ENCODE measurements at places on chromosomes 1 and 21.

DNA sequence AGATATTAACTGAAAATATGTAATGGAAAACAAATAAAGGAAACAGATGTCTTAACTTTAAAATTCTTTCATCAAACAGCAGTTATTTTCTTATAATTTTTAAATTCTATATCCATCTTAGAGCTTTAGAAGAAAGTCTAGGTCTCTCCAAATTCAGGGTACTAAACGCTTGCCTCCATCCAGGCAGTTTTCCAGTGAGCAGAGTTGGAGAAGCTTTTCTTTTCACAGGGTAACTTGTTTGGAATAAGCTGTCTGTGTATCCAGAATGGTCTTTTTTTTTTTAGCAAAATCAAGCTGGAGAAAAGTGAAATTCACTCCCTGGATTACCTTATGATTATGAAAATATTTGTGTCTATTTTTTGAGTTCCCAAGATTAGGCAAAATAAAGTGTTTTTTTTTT is 88.6 kb downstream of the DDAH1 start:
- no peak for DNase-seq

- DNase-seq = no peak
Observed at GRCh38 chr21:33650230-33650629, 7.9 kb downstream of the ITSN1 start.

- DNase-seq = no peak
Observed at GRCh38 chr1:178973652-178974101, 52.0 kb upstream of the FAM20B start.

- no peak for DNase-seq
Observed at GRCh38 chr1:145707183-145707867, at the start of gene PDZK1. Gene PDZK1 (minus strand): TSS chr1:145707368. CDS start chr1:145688021, 19,347 bp downstream.

DNA sequence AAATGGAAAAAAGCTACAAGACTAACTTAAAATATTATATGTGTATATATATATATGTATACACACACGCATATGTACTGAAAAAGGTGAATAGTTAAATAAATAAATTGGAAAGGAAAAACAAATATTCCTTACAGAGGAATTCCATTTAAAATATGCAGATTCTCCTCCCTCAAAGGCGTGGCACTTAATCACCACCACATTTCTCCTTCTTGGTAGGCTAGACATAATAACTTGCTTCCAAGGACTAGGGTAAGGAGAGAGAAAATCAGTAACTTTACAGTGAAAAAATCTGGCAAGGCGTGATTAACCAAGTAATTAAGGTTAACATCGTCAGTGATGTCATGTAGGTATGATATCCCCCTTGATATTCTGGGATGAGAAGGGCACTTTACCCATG is 84.0 kb upstream of the USP25 start:
- DNase-seq = no peak

DNA sequence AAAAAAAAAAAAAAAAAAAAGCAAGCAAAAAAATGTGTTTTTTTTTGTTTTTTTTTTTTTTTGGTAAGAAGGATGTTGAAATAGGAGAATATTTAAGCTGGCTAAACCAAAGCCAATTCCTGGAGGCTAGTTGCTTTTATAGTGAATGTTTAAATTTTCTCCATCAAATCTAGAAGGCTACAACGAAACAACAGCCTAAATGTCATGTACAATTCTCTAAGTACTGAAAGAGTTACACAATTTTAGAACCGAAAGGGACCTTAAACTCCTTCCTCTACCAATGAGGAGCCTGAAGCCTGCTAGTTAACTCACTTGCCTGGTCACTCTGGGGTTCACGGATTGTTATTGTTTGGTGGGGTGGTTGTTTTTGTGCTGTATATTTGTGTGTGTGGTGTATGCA is 3.5 kb downstream of the WLS start:
- DNase-seq = no peak

DNA sequence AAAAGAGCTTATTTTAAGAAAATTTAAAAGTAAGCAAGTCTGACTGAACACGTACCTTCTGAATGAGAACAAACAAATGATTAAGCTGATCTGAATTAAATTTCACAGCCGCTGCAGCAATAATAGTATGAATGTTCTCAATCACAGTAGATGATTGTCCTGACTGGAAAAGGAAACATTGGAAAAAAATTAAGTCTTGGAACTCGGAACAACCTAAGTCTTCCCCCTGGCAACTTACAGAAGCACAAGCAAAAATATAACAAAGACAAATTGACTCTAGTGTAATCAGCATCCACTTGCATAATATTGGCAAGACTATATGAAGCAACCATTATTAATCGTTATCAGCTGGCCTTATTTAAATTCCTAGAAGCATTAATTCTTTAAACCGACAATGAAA is 60.5 kb downstream of the USP24 start:
- no peak for DNase-seq

GRCh38 chr1:39195166-39196111 is 9.1 kb upstream of the MACF1 start:
- no peak for DNase-seq

DNA sequence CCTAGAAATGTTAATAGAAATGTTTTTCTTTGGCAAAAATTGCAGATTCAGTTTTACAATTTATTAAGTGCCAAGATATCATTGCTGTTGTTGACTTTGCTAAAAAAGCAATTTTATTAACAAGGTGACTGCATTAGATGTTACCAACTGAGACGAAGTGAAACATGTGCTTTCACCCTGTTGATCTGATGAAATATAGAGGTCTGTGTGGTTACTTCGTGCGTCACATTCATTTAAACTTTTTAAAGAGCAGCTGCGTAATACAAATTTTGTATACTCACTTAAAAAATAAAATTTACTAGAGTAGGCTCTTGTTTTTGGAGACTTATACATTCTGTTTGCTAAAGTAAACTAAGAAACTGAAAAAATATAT is 465.7 kb downstream of the USP25 start:
- no peak for DNase-seq

GRCh38 chr1:119773711-119774241 is 5.1 kb upstream of the HMGCS2 start:
- no peak for DNase-seq

DNA sequence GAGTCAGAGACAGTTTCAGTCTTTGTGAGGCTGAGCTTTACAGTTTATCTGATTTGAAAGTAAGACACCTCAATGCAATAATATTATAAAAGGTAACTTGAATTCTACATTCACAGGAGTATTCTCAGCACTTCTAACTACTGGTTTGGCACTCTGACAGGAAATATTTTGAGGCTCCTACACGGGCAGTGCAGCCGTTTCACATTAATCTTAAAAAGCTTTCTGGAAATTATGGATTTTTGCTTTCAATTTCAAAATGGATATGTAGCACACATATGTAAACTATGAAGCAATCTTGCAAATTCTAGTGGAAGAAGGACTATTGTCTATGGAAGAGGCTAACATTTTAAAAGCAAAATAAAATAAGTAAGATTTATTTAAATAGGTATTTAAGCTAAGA is 262.9 kb upstream of the SNX7 start:
- no peak for DNase-seq

- DNase-seq = no peak
Observed at GRCh38 chr1:169565335-169566271, 20.7 kb downstream of the F5 start.

- peak; percentile 65 for DNase-seq
Observed at GRCh38 chr1:229440851-229441537, 7.1 kb upstream of the ACTA1 start.

DNA sequence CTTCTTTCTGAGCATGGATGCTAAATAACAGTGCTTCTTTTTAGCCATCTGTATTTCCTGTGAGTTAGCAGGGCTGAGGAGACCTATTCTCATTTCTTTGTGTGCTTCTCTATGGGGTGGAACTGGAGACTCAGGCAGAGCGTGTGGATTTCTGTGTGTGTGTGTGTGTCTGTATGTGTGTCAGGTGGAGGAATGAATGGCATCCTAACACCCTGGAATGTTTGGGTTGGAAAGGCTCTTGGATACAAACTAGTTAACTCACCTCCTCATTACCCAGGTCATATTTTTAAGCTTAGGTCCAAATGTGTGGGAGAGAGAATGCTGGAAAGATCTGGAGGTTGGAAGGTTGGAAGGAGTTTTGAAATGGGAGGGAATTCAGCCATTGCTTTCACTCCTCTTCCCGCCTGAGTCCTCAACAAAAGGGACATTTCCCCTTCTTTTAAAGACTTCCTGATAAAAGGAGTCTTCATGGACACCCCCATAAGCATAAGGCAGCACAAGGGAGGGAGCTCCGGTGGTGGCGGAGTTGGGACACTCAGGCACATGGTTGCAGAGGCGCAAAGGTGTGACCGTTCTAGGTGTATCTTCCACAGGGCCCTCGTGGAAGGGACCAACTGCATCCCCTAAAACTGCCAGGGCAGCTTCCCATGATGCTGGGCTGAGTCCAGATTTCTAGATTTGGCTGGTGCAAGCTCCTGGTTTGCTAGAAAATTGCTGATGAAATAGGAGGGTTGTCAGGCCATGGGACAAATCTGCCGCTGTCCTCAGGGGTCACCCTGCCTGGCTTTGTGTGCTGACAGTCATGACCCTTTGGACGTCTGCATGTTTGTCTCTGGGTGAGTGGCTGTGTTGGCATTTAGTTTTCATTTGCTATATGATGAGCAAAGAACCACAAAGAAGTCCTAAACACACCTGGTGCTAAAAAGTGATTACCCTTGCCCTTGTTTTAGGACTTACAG is 37.6 kb downstream of the MTARC1 start:
- DNase-seq = no peak

DNA sequence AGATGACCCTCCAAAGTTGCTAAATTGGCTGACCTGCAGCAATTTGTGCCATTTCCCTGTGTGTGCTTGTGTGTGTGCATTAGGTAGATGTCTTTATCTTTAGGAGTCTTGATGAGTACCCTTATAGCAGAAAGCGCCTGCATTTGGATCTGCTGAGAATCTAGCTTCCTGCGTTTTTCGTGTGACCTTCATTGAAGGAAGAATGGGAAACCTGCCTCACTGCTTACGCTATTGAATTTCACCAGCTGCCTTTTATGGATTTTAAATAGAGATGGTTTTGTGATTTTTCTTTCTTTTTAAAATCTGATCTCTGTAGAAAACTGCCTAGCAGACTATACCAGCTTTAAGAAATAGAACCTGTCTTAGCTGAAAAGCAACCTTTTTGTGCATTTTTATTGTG is 124.5 kb downstream of the CACHD1 start:
- DNase-seq = no peak

DNA sequence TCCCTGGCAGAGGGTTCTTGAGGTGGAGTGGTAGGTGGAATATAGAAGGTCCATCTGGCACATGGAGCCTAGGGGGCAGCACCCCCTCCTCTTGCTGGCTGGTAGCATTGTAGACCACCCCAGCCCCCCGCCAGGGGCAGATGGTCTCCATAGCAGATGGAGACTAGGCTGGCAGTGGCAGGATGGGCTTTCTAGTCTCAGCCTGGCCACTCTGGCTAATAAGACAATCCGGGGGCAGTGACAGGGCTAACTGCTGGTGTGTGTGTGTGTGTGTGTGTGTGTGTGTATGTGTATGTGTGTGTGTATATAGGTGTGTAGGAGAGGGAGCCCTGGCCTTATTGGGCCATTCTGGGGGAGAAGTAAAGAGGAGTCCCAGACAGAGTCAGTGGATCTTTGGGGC is 16.1 kb downstream of the UTP11 start:
- DNase-seq = no peak

- no peak for DNase-seq
Observed at GRCh38 chr1:8340448-8340847, 22.5 kb downstream of the SLC45A1 start.

- no peak for DNase-seq
Observed at GRCh38 chr1:43621861-43622260, 28.1 kb upstream of the KDM4A start.

DNA sequence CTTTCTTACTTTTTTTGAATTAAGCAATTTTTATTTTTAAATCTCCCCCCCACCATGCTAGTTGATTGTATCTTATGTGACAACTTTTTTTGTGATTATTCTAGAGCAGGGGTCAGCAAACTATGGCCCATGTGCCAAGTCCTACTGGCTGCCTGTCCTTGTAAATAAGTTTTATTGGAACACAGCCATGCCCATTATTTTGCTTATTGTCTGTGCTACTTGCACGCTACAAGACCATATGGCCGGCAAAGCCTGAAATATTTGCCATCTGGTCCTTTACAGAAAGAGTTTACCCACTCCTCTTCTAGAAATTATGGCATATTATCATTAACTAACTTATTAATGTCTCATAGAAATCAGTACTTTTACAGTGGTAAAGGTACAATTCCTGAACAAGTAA is 51.7 kb downstream of the AK5 start:
- DNase-seq = no peak

DNA sequence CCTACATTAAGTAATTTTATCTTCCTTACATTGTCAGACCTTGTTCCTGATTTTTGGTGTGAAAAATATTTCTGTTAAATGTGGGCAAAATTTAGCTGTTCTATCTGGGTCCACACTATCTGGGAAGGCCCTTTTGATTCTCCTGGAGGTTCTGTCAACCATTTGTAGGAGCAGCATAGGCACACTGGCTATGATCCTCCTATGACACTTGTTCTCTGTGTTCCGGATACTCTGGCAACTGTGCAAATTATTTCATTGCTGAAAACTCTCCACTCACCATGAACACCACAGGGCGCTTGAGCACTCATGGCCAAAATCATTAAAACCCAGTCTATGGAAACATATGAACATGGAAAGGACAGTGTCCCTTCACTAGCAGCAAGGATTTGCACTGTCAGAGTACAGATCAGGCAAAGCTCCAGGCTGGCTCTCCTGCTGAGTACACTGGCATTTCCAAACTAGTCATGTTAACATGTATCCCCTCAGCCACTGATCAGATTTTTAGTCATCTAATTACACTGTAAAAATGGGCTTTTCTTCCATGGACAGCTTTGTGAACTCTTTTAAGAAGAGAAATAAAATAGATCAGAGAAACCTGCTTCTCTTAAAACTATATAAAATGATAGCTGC is 43.9 kb upstream of the SGIP1 start:
- no peak for DNase-seq

DNA sequence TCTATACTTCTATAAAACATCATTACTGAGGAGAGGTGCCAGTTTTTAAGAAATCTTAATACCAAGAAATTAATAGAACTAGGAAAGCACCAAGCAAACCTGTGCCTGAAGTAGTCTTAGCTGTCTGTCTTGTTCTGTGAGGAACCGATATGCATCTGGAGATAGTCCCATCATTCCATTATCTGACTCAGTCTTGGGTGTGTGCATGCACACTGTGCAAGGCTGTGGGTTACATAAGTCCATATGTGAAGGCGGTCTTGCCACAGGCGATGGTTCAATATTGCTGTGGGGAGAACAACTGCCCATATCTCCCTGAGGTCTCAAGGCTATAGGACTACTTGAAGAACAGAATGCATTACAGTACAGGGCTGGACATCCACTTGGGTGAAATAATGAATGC is 33.8 kb downstream of the STIL start:
- no peak for DNase-seq

GRCh38 chr21:39804240-39804639 is 59.3 kb downstream of the IGSF5 start:
- DNase-seq = no peak

GRCh38 chr1:106061586-106062495 is 994.6 kb upstream of the PRMT6 start:
- no peak for DNase-seq

- no peak for DNase-seq
Observed at GRCh38 chr1:59433440-59433813, 136.5 kb downstream of the FGGY start.
